Fibroblast of lung (primary cell): ENCODE measurements at places on chromosomes 2 and 18. TPM values are rescaled to one million over a fixed set of nuclear protein-coding genes. Genes with fewer than 3 reads are reported as not detected.

DNA sequence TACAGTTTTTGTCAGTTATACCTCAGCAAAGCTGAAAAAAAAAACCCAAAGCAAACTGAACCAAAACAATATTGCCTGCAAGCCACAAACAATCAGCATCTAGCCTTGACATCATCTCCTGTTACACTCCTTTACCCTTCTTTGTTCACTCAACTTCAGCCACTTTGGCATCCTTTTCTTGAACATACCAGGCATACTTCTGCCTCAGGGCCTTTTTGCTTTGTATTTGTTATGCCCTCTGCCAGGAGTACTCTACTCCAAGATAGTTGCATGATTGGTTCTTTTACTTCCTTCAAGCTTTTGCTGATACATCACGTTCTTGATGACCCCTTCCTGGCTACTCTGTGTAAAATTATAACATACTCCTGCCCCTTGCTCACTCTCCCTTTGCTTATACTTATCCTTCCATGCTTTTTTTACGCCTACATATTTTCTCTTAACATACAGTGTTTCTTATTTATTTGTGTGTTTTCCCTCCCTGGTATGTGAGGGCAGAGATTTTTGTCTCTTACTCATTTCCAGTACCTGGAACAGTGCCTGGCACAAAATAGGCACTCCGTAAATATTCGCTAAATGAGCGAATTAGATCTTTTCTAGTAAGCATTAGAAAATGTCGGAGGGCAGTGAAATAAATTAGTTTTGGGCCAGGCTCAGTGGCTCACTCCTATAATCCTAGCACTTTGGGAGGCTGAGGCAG lies 12.7 kb downstream of the ABI2 start:
- H3K4me3 ChIP-seq, result no peak overlapping the region
- no peak overlapping the region for H3K27ac ChIP-seq
- no peaks in the 10 kb centered on the region for H3K36me3 ChIP-seq
- H3K4me1 ChIP-seq, result peaks cover 10% of the 10 kb centered on the region
- H3K27me3 ChIP-seq, result no peaks in the 10 kb centered on the region
- DNase-seq, result peak; percentile 91

The SDC1 gene
- 17.5 and 56.8 TPM in 2 replicates for total RNA-seq

- H3K4me1 ChIP-seq, result no peaks in the 10 kb centered on the region
- no peak for DNase-seq
- no peak overlapping the region for H3K27ac ChIP-seq
- no peaks in the 10 kb centered on the region for H3K27me3 ChIP-seq
Observed at GRCh38 chr18:36733150-36733549, 95.7 kb downstream of the TPGS2 start.

- H3K27me3 ChIP-seq, result no peaks in the 10 kb centered on the region
- H3K4me1 ChIP-seq, result no peaks in the 10 kb centered on the region
- no peak overlapping the region for H3K27ac ChIP-seq
- peak; percentile 31 for DNase-seq
- no peaks in the 10 kb centered on the region for H3K36me3 ChIP-seq
Observed at GRCh38 chr2:210428393-210429179, 48.0 kb downstream of the LANCL1 start.

- H3K4me1 ChIP-seq, result peaks cover 6% of the 10 kb centered on the region
- H3K4me3 ChIP-seq, result peak overlapping the region; percentile 99
- no peaks in the 10 kb centered on the region for H3K27me3 ChIP-seq
- H3K36me3 ChIP-seq, result peaks cover 2% of the 10 kb centered on the region
Observed at GRCh38 chr18:74148543-74149070, 284 bp downstream of the TIMM21 start.

- H3K36me3 ChIP-seq, result no peaks in the 10 kb centered on the region
- H3K4me1 ChIP-seq, result no peaks in the 10 kb centered on the region
- peak overlapping the region; percentile 85 for H3K4me3 ChIP-seq
- H3K27me3 ChIP-seq, result no peaks in the 10 kb centered on the region
- no peak overlapping the region for H3K27ac ChIP-seq
- peak; percentile 59 for DNase-seq
Observed at GRCh38 chr2:229268626-229269025, 2.5 kb downstream of the PID1 start.

DNA sequence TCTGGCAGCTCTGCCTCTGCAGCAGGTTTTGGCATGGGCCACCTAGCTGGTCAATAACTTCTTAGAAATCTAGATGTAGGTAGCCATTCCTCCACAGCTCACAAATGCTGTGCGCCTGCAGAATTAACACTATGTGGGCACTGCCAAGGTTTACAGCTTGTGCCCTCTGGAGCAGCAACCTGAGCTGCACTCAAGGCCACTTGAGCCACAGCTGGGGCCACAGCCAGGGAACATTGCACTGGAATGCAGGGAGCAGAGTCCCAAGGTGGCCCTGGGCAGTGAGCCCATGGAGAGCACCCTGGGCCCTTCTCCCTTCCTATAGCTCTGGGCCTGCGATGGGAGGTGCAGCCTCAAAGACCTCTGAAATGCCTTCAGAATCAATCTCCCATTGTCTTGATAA lies 365.3 kb downstream of the SATB2 start:
- no peak overlapping the region for H3K4me3 ChIP-seq
- no peaks in the 10 kb centered on the region for H3K27me3 ChIP-seq
- H3K4me1 ChIP-seq, result no peaks in the 10 kb centered on the region
- H3K27ac ChIP-seq, result no peak overlapping the region
- DNase-seq, result no peak

DNA sequence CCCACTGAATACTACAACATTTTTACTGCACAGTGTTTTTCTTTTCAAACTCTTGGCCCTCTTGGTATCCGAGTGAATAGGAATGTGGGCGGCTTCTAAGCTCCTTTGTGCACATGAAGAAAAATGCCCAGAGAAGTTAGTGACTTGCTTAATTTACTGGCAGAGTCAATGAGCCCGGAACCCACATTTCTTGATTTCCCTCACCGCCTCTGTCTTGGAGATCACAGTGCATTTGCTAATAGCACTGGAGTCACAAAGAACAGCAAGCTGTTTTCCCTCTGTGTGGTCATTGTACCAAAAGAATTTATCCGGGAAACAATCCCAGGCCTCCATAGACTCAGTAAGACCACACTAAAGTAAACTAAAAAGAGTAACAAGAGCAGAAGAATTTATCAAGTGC lies 18.9 kb downstream of the STON1 start:
- no peaks in the 10 kb centered on the region for H3K36me3 ChIP-seq
- no peak overlapping the region for H3K4me3 ChIP-seq
- H3K4me1 ChIP-seq, result no peaks in the 10 kb centered on the region

- H3K27ac ChIP-seq, result peak overlapping the region; percentile 88
- peak; percentile 50 for DNase-seq
Observed at GRCh38 chr2:64143169-64144056, 807 bp downstream of the PELI1 start.

GRCh38 chr2:206700156-206700555 lies 18.0 kb downstream of the DYTN start:
- peak; percentile 51 for DNase-seq
- H3K4me3 ChIP-seq, result no peak overlapping the region
- H3K36me3 ChIP-seq, result no peaks in the 10 kb centered on the region
- no peak overlapping the region for H3K27ac ChIP-seq

The SERPINB7 gene
- total RNA-seq, result 1.0 and 3.0 TPM in 2 replicates

GRCh38 chr2:142973822-142974207 lies 96.4 kb downstream of the KYNU start:
- H3K4me3 ChIP-seq, result no peak overlapping the region
- DNase-seq, result no peak
- H3K4me1 ChIP-seq, result no peaks in the 10 kb centered on the region
- no peaks in the 10 kb centered on the region for H3K36me3 ChIP-seq
- no peak overlapping the region for H3K27ac ChIP-seq

DNA sequence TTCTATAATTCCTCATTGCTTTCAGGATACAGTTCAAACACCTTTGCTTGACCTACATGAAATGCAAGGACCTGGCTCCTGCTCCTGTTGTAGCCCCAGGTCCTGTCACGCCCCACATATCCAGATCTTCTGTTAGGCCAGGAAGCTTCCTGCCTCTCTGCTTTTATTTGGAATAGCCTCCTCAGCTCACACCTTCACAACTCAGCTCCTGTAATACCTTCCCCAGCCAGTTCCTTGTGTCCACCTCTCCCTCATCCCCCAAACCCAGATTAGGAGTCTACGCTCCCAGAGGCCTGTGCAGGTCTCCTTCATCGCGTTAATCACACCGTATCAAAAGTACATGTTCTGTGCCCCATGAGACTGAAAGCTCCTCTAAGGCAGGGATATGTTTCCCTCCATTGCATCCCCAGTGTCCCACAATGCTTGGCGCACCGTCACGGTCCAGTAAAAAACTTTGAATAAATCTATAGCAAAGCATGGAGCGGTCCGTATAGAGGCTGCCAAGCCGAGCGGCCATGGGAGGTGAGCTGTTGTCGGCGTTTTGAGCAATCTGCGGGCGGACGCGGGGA lies 371 bp downstream of the MDH1B start:
- H3K27ac ChIP-seq, result peak overlapping the region; percentile 100
- no peaks in the 10 kb centered on the region for H3K36me3 ChIP-seq
- DNase-seq, result no peak
- H3K27me3 ChIP-seq, result peaks cover 5% of the 10 kb centered on the region
- H3K4me3 ChIP-seq, result peak overlapping the region; percentile 100
